ENCODE measurements at places on chromosomes 12 and 14.

GRCh38 chr14:52918486-52918885 is 32.4 kb downstream of the FERMT2 start:
- DNase-seq, result no peak

GRCh38 chr14:30914812-30915211 is 40.5 kb downstream of the COCH start:
- no peak for DNase-seq

DNA sequence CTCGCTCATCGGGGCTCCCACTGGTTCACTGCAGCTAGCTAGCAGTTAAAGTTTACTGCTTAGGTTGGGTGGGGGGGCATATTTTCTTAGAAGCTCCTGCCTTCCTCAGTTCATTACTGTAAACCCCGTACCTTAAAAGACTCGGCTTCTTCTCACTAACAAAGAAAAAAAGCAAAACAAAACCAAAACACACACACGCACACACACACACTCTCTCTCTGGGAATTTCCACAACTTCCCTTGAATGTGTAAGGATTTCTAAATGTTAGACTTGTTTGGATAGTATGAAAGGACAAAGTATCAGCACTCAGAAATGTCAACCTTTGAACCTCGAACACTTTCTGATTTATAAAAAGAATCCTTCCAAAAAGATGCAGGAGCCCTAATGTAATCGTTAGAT is 927 bp downstream of the PTHLH start:
- no peak for DNase-seq

GRCh38 chr14:81276073-81277069 is 55.6 kb upstream of the GTF2A1 start:
- no peak for DNase-seq

GRCh38 chr12:15346488-15346887 is 24.2 kb downstream of the PTPRO start:
- no peak for DNase-seq

- DNase-seq, result no peak
Measured at GRCh38 chr12:85283560-85283959, 3.5 kb downstream of the ALX1 start.

GRCh38 chr14:100523843-100524169 is 63.4 kb downstream of the BEGAIN start:
- no peak for DNase-seq

DNA sequence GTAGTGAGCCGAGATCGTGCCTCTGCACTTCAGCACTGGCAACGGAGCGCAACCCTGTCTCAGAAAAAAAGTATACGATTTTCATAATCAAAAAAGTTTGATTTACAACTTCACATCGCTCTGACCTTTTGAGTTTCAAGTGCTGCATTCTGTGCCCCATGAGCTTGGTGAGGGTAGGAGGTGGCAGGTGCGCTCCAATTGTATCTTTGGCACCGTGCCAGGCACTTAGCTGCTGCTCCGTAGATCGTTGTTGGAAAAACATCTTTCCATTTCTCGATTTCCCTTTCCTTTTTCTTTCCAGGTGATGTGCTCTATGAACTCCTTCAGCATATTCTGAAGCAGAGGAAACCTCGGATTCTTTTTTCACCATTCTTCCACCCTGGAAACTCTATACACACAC is 203.7 kb downstream of the ETV6 start:
- DNase-seq, result no peak

DNA sequence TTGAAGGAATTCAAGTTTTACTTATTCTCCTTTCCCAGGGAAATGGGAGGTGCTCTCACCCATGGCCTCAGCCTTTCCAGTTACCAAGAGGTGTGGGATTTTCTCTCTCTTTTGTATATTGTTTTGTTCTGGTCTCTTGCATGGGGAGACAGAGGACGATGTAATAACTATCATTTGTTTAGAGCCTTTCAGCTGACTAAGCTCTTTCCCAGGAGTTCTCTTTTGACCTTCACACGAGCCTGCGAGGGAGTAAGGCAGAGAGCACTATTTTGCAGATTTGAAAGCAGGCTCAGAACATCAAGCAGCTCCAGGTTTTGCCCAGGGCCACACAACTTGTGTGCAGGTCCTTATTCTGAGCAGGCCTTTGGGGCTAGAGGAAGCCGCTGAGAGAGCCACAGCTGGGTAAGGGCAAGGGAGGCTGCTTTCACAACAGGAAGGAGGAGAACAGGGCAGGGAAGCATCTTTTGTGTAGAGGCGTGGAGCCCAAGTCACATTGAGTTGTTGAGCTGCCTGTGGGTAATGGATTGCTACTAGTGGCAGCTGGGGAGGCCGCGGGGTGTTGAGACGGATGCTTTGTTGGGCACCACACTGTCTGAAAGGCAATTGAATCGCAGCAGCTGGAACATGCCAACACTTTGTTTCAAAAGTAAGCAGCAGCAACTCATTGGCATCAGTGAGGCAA is 116.2 kb downstream of the PRMT8 start:
- DNase-seq, result no peak

DNA sequence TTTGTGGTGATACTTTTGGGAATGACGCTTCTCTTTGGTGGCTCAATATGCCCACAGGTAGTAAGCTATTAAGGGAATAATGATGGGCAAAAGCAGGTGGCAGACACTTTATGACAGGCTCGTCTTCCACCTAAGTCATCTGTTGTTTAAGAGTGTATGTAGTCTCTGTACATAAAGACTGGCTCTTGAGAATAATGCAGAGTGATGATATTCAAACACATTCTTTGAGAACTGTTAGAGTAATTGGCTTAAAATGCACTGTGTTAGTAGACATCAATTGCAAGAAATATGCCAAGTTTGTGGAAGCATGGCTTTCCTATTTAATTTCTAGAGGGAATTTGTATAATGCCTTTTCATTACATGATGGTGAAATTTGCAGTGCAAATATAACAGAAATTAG is 694.8 kb upstream of the MIS18BP1 start:
- DNase-seq, result no peak

DNA sequence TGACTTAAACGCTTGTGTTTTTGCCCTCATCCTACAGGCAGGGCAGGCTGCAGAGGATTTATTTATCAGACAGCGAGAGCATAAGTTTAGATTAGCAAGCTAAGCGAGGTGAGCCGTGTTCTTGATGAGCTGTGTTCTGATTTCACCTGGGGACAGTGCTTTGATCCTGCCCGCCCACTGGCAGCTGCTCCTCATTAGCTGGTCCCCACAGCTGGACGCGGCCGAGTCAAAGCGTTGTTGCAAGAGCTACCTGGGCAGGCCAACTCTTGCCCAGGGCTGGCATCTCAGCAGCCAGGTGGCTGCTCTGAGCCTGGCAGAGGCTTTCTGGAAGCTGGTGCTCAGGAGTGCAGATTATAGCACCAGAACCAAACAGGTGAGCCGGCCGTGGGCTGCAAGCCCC is 46.8 kb upstream of the BEGAIN start:
- no peak for DNase-seq

DNA sequence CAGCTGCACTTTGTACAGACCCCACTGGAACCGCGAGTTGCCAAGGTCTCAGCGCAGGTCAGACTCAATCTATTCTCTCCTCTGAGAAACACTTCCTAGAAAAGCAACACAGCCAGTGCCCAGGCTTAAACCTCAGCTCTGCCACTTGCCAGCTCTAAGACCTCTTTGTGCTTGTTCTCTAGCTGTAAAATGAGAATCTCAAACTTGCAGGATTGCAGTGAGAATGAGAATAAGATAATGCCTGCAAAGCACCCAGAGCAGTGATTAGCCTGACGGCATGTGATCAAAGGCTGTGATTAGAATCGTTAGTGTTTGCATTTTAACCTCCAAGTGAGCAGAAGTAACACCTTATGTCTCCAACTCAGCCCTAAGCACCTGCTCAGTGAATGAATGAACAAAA is 21.3 kb downstream of the ANO2 start:
- DNase-seq, result no peak

- no peak for DNase-seq
Measured at GRCh38 chr12:91923864-91924263, 221.8 kb downstream of the BTG1 start.

DNA sequence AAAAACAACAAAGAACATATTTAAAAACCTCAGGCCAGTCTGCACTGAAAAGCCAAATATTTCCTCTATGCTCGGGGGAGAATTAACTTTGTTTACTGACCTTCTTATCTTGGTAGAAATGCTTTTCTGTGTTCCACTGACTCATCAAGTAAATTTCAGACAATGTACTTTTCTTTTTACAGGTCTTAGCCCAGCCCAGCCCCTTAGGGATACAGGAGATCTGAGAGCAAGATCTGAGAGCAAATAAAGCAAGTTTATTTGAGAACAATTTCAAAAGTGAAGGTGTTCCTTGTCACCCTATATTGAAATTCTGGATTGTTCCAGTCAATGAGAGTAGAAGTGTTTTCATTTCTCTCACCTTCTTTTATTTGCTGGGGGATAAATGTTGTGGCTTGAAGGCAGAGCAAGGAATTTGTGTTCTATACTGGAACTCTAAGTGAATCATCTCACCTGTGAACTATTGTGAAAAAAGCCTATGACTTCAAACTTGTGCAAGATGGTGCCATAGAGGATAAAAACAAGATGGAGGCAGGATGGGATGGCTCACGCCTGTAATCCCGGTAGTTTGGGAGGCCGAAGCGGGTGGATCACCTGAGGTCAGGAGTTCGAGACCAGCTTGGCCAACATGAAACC is 7.9 kb upstream of the GPRC5A start:
- DNase-seq, result no peak
